Activated B cell treated with CpG ODN at 0.5 μM for 24 hours (primary cell): ENCODE measurements at places on chromosomes 13 and 19.

DNA sequence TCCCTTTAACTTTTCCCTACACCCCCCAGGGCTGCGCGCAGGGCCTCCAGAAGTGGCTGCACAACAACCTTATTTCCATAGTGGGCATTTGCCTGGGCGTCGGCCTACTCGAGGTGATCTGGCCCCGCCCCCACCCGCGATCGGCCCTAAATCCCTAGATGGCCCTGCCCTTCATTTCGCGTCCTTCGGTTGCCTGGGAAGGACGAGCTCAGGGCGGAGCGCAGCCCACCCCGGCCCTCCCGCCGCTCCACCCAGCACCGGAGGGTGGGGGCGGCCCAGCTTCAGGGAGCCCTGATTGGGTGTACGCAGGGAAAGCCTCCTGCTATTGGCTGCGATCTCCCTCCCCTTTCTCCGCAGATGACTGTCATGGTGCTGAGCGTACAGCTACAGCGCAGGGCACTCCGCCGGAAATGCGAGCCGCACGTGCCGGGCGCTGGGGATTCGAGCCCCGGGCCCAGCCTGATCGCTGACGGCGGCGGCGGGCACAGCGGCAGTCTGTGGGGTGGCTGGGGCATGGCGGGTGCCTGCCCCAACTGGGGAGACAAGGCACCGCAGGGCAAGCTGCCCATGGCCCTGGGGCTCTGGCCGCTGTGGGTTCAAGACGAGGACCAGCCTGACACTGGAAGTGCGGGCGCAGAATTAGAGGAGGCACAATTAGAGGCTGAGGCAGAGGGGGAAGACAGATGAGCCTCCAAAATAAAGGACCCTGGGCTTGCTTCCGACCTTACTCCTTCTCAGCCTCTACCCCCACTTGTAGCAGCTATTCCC is 4.3 kb downstream of the CD37 start:
- DNase-seq: peak; percentile 35

DNA sequence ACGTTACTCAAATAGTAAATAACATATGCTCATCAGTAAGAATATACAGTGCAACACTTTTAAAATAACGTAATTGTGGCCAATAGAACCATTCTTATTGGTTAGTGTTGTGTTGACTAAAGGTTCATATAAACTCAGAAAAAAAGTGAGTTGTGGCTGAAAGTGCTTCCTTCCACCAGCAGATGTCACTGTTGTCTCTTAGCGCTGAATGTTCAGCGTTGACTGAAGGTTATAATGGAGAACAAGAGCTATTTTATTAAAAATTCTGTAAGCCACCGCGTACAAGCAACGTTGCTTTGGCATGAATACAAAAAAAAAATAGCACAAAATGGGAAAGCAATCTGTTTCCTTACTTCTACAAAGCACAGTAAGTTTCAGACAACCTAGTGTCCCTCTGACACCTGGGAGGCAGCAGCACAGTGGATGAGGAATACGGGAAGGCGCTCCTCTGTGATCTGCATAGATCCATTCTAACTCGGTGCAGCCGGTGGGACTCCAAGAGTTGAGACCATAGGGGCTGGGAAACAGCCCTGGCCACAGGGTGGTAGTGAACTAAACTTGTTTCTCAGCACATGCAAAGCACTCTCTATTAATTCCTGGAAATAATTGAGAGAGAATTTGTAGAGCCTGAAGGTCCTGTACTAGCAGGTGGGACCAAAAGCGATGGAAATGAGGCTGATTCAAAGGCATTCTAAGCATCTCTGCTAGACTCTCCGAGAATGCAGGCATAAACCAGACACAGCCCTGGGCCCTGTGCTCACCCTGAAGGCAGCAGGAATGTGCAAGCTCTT is 23.9 kb upstream of the OXGR1 start:
- DNase-seq: no peak

DNA sequence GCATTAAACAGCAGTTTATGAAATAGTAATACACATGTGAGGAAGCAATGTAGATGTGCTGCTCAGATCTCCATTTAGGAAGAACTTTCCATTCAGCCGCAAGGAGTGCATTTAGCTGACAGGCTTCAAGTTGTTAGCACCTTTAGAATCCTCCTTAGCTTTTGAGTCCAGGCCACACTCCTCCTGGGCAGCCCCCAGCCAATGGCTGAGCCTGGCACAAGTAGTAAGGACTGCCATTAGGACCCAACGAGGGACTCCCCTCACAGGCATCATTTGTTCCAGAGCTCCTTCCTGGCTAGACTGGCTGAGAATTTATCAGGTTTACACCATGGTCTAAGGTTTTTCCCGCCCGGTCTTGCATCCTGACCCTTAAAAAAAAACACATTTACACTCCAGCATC is 201.4 kb downstream of the DIAPH3 start:
- no peak for DNase-seq

DNA sequence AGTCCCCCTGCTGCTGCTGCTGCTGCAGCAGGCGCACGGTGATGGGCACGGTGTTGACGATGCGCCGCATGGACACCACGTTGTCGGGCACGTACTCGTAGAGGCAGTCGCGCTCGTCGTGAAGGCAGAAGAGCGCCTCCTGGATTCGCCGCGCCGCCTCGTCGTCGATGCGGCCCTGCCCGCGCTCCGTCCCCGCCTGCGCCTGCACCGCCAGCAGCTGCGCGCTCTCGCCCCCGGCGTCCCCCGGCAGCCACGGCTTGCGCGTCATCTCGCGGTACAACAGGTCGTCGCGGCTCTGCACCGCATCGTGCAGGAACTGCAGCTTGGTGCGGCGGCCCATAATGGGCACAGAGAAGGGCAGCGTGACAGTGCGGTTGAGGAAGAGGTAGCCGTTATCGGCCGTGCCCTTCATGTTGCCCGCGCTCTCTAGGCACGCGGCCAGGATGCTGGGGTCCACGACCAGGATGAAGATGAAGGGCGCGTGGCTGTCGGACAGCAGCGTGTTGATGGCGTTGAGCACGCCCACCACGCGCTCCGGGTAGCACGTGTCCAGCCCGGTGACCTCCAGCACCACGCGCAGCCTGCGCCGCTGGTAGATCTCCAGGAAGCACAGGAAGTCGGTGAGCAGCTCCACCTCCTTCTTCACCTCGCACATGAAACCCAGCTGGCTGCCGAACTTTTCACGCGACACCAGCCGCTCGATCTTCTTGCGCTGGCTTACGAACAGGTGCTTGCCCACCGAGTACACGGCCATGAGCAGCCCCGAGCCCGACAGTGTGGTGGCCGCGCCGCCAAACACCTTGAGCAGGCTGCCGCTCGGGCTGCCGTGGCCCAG is 8.1 kb downstream of the NKPD1 start:
- DNase-seq: peak; percentile 36

- no peak for DNase-seq
These were observed 780.1 kb downstream of the SLITRK6 start for GRCh38 chr13:85019121-85019520.

- peak; percentile 99 for DNase-seq
These were observed at the start of gene PCID2 for GRCh38 chr13:113208421-113209335. PCID2 (minus strand) TSS chr13:113208669; CDS start chr13:113208634, 35 bp downstream.

DNA sequence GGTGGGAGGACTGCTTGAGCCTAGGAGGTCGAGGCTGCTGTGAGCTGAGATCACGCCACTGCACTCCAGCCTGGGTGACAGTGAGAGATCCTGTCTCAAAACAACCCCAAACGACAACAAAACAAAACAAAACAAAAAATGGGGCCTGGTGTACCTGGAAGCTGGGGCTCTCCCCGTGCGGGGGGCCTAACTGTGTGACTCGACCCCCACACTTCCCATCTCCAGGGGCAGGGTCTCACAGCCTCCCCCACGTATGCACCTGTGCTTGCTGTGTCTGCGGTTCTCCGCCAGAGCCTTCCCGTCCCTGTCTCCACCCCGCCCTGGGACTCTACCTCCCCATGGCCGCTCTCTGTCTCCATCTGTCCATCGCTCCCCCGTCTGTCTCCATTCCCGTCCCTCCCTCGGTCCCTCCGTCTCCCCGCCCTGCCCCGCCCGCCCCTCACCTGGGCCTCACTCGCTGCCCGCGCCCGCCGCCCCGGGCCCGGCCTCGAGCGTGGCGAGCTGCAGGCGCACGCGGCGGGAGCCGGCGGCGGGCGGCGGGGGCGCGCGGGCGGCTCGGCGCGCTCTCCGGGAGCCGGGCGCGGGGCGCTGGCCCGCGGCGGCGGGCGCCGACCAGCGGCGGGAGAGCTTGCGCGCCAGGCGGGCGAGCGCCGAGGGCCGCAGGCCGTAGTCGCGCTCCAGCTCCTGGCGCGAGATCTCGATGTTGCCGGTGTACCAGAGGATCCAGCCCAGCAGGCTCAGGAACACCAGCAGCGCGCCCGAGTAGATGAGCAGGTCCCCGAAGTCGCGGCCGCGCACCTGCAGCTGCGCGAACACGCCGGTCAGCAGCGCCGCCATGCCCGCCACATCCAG is 587 bp downstream of the TMEM238 start:
- no peak for DNase-seq

GRCh38 chr13:31372454-31372853 is 172.7 kb downstream of the B3GLCT start:
- no peak for DNase-seq

DNA sequence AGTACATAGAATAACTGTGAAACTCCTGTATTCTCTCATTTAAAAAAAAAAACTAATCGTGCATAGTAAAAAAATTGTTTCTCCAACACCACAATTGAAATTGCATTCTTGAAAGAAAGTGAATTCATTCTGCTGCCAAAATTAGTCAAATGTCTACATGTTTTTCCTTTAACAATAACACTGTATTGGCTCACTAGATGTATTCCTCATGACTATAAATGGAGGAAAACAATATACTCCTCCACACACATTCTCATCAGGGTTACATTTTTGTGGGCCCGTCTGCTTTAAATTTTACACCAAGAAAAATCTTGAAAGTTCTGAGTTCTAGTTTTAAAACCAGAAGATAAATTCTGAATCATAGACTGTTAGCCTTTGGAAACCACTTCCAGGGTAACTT is 233.6 kb downstream of the KLF12 start:
- no peak for DNase-seq
